ENCODE measurements at places on chromosomes 7 and 10.

DNA sequence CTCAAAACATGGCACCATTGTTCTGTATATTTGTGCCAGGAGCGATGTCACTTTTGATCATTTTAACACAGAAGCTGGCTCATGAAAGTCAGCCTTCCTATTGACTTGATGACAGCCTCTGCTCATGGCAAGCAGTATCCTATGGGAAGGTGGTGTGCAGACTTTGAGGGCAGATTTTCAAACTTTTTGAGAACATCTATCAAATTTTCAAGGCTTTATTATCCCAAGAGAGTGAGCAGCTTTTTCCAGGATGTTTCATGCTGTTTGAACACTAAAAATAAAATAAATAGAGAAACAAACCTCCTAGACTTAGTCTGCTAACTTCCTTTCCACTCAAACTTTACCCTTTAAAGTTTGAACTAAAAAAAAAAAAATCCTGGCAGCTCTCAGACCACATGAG, 20.3 kb downstream of the FAM13C start:
- peaks cover 1% of the 10 kb centered on the region for H3K27me3 ChIP-seq
- H3K36me3 ChIP-seq = no peaks in the 10 kb centered on the region
- H3K27ac ChIP-seq = no peak overlapping the region
- DNase-seq = no peak
- H3K4me1 ChIP-seq = no peaks in the 10 kb centered on the region

- DNase-seq = no peak
- no peaks in the 10 kb centered on the region for H3K36me3 ChIP-seq
- no peak overlapping the region for H3K27ac ChIP-seq
- H3K4me3 ChIP-seq = no peak overlapping the region
- peaks cover 2% of the 10 kb centered on the region for H3K27me3 ChIP-seq
Observed at GRCh38 chr10:93095225-93095624, 21.5 kb downstream of the CYP26A1 start.

- H3K36me3 ChIP-seq = no peaks in the 10 kb centered on the region
- H3K27me3 ChIP-seq = no peaks in the 10 kb centered on the region
- no peaks in the 10 kb centered on the region for H3K4me1 ChIP-seq
- H3K27ac ChIP-seq = no peak overlapping the region
- DNase-seq = no peak
Observed at GRCh38 chr7:154587792-154588191, 415.1 kb downstream of the PAXIP1 start.

GRCh38 chr7:74482629-74483401, 29.1 kb downstream of the GTF2IRD1 start:
- no peak for DNase-seq
- no peaks in the 10 kb centered on the region for H3K36me3 ChIP-seq
- H3K27ac ChIP-seq = no peak overlapping the region
